Stimulated activated CD4-positive, alpha-beta T cell treated with anti-CD3 and anti-CD28 coated beads, Interleukin-1b, Interleukin-23, amount 100 ng/mL, for 4 hours (primary cell): ENCODE measurements at places on chromosomes 1 and 21.

- DNase-seq: no peak
Measured at GRCh38 chr1:201818971-201819750, 9.8 kb upstream of the IPO9 start.

GRCh38 chr1:43286533-43286932 is 1.2 kb upstream of the C1orf210 start:
- DNase-seq: no peak

GRCh38 chr21:35559128-35559828 is 501.0 kb downstream of the SETD4 start:
- no peak for DNase-seq

- DNase-seq: no peak
Measured at GRCh38 chr1:107804741-107805140, 160.2 kb downstream of the VAV3 start.

DNA sequence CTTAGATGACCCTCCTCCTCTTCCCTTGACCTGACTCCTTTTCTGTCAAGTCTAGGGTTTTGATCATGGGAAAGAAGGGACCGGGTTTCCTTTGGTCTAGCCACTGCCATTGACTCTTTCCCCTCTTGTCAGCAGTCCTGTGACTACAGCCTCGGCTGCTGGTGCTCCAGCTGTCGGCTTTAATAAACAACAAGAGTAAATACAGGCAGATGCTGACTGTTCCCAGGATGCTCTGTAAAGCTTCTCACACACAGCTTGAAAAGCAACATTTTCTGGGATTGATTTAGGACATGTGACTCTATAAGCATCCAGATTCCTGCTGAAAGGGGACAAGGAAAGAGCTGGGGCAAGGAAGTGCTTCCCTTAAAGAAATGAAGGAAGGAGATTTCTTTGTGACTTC is 53.5 kb upstream of the CTTNBP2NL start:
- no peak for DNase-seq

- no peak for DNase-seq
Measured at GRCh38 chr1:56576880-56577405, 2.4 kb downstream of the PLPP3 start.

- no peak for DNase-seq
Measured at GRCh38 chr1:215807911-215808436, 240.9 kb downstream of the KCTD3 start.

DNA sequence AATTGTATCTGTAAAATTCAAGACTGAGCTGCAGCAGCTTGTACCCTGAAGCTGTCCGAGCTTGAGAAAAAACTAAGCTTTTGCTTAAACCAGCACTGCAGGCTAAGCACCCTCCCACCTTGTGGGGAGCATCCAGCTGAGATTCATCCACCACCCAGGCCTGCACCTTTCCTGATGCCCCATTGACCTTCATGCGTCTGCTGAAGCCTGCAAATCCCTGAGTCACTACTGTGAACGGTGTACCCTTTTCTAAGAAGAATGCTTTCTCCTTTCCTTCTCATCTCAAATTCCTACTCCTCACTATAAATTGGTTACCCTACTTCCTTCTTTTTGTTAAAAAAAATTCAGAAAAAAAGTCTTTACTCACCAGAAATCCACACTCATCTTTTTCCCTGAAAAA is 90.9 kb upstream of the RGS18 start:
- DNase-seq: no peak
